ENCODE measurements at places on chromosomes 3 and 15.

DNA sequence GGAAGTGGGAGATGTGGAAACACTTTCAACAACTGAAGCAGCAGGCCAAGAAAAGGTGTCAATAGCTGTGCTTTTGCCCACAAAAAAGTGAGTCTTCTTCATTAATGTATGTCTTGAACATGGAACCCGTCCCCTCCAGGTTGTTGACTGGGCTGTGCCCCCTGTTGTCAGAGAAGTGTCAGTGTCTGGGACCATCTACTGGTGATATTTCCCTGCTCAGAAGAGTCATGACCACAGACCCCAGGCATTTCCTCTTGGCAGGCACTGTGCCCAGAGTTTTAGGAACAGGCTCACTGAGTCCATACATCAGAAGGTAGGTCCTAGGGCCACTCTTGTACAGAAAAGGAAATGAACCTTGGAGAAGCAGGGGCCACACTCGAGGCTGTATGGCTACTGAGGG is 54.8 kb upstream of the LARS2 start:
- no peak for DNase-seq

DNA sequence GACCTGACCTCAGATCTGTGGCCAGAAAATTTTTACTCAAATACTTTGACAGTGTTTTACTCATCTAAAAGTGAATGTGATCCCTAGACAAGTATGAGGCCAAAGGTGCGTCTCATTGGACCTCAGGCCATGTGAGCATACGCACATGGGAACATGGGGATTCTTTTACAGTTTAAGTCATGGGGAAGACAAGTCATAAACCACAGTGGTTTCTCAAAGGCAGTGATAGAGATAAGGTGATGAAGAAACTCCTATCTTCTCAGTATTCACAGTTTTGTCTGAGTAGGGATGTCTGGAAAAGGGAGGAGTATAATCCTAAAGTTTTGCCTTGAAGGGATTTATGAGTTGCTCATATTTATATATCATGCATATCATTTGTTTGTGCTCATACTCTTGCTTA is 173.8 kb downstream of the FNDC3B start:
- DNase-seq: no peak

DNA sequence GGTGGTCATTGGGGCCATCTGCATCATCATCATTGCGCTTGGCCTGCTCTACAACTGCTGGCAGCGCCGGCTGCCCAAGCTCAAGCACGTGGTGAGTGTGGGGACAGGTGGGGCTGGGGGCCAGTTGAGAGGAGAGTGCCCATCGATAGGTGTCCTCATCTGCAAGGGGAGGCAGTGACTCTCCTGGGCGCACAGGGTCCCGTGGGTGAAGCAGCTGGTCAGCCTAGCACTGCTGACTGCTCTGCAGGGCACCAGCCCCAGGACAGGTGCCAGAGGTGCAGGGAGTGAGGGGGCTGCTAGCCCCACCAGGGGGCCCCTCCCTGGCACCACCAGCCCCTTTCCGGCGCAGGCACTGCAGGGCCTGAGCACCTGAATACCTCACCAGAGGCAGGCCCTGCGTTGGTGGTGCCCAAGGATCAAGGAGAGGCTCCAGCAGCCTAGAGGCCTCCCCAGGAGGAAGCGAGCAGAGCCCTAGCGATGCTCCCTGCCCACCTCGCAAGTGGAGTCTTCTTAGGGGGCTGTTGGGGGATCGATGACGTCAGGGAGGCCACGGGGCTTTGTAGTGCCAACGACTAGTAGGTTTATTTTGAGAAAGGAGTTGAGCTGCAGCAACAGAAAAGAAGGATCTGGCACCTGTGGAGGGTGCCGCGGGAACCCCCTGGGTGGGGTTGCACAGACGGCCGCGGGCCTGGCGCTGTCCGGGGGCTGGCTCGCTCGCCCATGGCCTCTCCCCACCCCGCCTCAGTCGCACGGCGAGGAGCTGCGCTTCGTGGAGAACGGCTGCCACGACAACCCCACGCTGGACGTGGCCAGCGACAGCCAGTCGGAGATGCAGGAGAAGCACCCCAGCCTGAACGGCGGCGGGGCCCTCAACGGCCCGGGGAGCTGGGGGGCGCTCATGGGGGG is 976 bp upstream of the ABTB1 start:
- DNase-seq: no peak

- DNase-seq: no peak
These were observed 24.3 kb upstream of the TATDN2 start for GRCh38 chr3:10223676-10224639.

GRCh38 chr15:77416148-77416455 is 3.8 kb downstream of the PEAK1 start:
- no peak for DNase-seq

GRCh38 chr3:58383904-58384303 is 49.7 kb downstream of the PDHB start:
- DNase-seq: peak; percentile 63

- DNase-seq: peak; percentile 26
These were observed 35.7 kb downstream of the TRPM1 start for GRCh38 chr15:31065824-31066223.

DNA sequence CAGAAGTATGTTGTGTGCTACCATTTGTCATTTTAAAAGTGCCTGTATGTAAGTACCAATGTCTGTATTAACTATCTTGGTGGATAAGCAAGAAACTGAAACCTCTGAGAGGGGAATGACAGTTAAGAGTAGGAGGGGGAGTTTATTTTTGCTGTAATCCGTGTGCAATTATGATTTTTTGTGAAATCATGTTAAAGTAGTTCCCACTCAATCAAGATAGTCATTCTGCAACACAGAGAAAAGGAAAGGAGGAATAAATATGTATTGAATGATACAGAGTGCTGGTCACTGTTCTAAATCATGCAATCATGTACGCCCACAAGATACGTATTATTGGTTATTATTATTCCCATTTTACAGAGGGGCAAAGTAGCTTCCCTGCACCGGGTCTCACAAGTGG is 105.1 kb upstream of the UBE2E1 start:
- DNase-seq: no peak

GRCh38 chr15:53807501-53807900 is 48.0 kb upstream of the WDR72 start:
- no peak for DNase-seq

DNA sequence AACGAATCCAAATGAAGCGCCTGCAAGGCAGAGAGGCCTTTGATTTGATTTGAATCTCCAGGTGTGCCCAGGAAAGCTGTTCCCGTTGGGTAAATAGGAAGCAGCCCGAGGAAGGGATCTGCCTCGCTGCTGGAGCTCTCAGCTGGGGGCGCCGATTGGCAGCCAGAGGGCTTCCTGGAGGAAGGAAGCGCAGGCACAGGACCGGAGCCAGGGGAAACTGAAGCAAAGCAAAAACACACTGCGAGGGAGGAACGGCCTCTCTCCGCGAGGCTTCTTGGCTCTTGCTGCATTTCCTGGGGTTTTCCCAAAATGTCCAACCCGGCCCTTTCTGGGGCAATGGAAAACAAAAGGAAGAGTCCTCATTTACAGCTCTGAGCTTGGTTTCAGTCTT is 80.3 kb downstream of the TMEM266 start:
- DNase-seq: no peak

- no peak for DNase-seq
These were observed 9.1 kb upstream of the AVEN start for GRCh38 chr15:34047893-34048775.

DNA sequence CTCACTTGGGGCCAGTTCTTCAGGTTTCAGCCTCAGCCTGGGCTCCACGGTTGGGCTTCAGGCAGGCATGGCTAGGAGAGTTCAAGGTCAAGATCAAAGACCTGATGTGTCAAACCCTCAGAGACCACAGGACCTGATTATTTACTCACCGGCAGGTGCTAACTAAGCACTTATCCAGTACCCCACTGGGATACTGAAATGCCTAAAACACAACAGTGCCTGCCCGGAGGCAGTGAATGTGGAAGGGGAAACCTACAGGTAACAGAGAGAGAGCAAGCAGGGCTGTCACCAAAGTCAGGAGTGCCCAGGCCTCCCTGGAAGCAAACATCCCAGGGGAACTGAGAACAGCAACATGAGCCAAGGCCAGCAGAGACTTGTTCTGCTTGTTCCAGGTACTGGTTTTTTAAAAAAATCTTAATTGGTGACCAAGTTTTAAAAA is 6.7 kb downstream of the IDH2 start:
- DNase-seq: no peak

DNA sequence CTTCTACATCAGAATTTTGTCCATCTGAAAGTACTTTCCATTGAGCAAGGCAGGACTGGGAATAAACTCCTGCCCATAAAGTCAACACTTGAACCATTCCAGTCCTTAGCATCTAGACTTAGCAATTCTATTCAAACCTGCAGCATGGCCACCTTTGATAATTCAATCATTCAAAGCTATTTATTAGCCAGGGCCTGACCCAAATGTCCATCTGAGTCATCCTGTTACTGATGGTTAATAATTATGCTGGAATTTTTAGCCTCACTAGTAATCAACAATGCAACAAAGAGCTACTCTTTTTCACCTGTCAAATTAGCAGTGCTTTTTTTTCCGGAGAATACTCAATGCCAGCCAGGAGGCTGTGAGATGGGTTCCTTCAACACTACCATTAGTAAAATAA is 72.7 kb upstream of the SNRK start:
- DNase-seq: no peak

DNA sequence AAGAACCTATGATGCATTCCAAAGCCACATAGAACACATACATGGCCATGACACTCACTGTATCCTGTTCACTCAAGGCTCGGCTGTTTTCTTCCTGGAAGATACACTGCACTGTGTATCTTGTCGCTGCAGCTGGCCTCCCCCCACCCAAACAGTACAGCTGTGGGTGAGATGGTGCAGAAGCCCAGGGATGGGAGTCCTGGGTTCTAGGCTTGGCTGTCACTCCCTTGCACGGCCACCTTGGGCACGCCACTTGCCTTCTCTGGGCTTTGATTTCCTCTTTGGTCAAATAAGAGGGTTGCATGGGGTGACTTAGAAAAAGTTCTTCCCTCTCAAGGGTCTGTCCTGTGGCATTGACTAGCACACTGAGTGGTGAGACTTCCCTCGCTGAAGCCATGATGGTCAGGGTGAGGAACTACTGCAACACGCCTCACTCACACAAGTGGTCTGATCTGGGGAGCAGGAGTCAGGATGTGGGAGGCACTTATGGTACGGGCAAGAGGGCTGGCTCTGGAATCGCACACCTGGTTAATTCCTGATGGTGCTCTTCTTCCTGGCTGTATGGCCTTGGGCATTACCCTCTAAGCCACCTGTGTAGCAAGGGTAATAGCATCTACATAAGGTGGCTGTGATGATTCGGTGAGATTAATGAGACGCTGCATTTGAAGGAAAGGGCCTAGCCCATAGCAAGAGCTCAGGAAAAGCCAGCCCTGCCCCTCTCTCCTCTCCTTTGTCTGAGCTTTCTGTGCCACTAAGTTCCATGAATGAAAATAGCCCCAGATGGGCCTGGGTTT is 44.0 kb downstream of the ANP32A start:
- DNase-seq: no peak

GRCh38 chr3:6105187-6105586 is 755.7 kb upstream of the GRM7 start:
- no peak for DNase-seq

DNA sequence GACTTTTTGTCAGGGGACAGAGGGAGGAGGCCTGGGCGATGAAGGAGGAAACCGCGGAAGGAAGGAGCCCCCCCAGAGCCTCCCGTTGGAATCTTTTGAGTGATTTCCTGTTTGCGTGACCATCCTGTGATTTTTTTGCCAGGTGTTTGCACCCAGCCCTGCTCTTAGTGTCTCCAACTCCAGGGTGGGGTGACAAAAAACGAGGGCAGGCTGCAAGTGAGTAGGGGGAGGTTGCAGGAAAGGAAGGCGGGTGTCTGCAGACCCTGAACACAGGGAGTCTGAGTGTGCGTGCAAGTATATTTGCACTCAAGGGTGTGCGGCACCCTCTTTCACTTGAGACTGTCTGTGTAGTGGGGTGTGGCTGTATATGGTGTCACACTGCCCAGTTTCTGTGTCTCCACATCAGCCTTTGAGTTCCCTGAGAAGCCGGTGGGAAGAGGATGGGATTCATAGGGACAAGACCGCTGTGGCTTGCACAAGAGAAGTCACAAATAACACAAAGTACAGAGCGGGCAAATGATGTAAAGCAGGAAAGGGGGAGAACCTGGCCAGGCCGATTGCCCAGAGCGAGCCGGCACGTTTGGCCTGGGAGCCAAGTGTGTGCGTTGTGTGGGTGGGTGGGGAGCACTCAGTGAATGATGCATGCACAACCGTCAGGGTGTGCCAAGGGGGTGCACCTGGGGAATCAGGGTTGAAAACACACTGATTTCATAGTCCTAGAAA is 6.6 kb downstream of the ISLR2 start:
- no peak for DNase-seq

DNA sequence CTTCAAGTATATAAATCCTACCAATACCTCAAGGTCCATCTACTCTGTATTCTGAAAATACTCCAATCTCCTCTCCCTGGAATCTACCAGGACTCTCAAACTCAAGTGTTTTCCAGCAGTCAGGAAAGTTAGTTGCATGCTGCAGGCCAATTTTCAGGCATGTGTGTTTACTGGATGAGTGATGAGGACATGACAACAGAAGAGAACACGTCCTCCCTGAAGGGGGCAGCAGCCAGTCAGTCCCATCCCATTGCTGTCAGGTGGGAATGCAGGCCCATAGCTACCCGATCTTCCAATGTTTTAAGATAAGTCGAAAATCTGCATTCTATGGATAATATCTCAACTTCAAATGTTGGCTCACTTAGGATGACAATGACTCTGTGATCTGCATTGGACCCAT is 496.2 kb downstream of the FHIT start:
- no peak for DNase-seq

DNA sequence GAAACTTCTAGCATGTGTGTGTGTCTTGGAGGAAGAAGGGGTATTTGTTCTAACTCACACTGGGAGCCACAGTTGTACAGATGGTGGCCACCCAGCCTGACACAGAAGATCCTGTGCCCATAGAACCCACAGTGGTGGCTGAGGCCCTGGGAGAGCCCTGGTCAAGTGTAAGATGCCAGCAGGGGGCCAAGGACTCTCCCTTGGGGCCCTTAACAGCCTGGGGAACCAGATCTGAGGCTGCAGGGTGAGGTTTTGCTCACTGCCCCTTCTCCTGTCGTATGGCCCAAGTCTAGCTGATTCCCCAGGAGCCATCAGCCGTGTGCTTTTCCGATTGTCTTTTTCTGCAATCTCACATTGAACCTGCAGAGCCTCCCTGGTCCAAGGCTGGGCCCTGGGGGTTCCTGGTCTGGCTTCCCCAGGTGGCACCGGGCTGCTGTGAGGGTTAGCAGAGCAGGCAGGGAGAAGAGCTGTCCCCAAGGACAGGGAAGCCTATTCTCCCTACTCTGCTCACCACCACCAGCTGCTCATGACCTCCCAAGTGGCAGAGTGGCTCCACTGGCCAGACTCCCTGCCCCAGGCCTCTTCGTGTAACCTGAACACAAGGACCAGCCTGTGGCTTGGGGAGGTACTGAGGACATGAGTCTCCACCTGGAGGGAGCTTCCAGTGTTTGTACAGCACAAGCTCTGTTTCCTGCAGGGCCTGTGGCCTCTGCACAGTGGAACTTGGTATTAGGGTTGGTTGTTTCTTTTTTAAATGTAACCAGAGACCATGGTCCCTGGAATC is 51.9 kb downstream of the CA12 start:
- DNase-seq: no peak

GRCh38 chr3:184815046-184815930 is 3.3 kb downstream of the VPS8 start:
- no peak for DNase-seq

GRCh38 chr3:103393395-103394186 is 958.8 kb downstream of the ZPLD1 start:
- no peak for DNase-seq
